ENCODE measurements at places on chromosomes 3 and 15.

DNA sequence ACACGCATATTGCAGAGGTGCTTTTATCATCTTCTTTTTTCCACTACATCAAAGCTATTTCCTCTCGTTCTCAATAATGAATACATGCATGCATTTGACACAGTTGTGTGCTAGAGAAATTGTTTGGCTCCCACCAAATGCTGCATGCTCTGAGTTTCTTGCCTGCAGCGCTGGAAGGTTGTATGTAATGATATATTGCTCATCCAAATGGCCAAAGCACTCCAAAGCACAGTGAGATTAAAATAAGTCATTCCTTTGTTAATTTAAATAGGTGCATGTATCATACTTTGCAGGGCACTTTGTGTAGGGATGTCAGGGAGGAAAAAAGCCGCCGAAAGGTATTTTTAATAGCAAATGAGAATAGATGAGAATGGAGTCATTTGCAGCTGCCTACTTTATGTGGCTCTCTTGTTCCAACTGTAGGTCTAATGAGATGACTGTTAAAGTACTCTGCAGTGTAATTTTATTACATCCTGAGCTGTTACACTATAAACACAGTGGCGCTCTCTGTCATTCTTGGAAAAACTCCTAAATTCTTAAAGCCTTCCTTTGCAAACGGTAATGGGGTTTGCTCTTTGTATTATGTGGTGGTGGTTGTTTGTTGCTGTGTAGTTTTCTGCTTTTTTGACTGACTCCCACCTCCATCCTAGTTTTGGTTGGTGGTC lies 56.9 kb upstream of the SKOR1 start:
- DNase-seq = no peak

GRCh38 chr3:182746959-182747358 lies 46.3 kb upstream of the ATP11B start:
- no peak for DNase-seq

DNA sequence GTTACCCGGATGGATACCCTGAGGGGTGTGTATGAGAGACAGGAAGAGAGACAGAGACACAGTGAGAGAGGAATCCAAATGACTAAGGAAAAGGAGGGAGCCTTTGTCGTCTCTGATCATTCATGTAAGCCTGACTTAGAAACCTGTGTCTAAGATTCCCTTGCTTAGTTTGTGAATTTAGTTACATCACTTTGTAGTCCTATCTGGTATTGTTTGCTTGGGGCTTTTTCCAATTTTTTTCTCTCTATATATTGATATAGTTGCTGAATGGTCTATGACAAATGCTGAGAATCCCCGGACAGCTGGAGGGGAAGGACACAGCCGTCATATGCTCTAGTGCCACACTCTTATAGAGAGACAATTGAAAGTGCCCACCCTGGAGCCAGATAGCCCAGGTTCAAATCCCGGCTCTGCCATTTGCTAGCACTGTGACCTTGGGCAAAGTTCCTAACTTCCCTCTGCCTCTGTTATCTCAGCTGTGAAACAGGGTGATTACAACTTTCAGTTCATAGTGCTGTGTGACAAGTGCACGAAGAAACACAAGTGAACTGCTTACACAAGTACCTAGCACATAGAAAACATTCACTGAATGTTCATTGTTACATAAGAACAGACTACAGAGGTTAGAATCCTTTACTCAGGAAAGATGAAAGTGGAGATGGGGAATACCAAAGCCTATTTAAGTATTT lies 6.0 kb downstream of the SLC24A5 start:
- no peak for DNase-seq

DNA sequence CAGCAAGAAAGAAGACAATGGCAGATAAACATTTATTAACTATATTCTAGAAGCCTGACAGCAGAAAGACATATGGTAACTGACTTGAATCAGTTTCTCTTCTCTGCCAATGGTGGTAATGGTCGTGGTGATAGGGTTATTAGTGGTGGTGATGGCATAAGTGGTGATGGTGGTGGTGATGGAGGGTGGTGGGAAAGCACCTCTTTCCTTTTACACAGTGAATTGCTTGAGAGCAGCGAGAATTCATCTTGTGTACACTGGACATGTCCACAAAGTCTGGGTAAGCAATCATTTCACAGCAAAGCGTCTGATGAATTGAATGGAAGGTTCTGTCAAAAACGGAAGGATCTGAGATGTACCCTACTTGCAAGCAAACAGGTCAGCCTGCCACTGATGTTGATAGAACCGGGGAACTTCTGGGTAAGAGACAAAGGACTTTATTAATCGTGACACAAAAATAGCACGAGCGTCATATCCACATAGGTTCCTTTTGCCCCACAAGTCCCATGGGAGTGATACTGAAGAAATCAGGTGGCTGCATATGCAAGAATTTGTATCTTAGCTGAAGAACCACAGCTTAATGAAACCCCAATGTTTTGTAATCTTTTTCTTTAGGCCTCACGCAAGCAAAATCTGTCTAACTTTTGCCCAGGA lies 23.5 kb upstream of the TBC1D5 start:
- no peak for DNase-seq

DNA sequence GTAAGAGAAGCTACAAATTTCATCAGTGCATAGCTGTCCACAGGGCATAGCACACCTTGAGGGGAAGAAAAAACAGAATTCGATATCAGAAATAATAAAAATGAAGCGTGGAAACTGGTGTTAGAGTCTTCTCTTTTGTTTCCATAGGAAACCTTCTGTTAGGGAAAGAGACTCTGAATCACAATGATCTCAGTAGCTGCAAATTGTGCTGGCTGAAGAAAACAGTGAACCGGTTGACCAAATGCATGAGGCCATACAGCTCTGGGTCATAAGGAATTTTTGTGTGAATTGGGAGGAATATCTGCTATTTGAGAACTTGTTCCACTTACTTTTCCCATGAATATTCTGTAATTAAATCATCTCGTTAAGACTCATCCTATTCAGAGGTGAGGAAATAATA lies 580.2 kb upstream of the NECTIN3 start:
- DNase-seq = no peak

- DNase-seq = no peak
Observed at GRCh38 chr15:92073044-92073785, 219.7 kb downstream of the SLCO3A1 start.

DNA sequence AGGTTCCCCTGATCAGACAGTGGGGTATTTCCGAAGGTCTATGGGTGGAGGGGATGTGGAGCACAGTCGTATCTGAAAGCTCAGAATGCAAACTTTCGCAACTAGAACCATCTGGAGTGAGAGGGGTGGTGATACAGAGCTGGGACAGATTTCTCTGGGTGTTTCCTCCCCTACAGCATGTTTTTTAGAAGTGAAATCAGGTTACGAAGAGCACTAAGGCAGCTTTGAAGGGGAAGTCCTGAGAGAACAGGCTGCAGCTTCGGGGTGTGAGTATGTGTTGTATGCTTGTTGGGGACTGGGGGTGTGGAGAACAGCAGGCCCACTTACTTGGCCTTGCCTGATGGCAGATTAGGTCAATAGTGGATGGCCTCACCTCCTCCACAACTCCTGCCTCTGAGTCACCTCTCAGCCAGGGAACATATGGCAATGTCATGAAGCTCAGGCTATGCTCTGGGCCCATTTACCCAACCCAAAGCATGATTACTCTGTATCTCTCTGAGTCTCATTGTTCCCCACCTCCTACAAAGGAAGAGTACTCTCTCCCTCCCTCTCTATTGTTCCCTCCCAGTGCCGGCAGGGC lies 107.2 kb upstream of the RASGRP1 start:
- no peak for DNase-seq

DNA sequence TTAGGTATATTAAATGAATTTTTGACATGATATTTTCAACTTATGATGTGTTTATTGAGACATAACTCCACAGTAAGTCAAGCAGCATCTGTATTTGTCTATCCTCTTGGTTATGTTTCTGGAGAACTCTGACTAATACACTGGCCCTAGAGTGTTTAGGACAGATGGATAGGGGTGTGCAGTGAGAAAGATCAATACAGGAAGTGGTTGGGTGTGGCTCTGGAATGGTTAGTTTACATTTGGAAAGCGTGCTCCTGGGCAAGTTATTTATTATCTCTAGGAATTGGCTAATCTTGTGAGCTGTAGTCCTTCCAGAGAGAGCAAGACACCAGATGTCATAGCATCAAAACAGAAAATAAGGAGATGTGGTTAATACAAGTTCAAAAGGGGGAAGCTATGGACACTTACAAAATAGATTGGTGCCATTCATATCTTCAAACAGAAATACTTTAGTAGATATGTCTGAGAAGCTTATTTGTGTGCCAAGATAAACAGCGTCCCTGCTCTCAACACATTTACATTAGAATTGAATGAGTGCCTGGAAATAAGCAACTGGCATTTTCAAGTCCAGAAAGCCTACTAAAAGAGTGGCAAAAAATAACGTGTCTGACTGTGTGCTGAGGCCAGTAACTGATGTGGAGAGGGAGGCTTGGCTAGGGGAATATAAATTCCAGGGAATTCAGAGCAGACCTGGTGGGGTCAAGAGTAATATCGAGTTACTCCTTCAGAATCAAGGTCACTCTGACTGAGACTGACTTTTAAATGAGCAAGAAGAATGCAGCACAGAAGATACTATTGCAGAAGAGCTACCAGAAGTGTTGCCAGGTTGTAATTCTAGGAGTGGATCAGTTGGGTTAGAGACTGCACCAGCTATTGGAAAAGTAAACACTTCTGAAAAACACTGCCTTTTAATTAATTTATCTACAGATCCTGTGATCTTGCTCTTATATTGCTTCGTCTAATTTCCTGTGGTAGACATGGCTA lies 33.4 kb upstream of the PLAAT1 start:
- DNase-seq = no peak

DNA sequence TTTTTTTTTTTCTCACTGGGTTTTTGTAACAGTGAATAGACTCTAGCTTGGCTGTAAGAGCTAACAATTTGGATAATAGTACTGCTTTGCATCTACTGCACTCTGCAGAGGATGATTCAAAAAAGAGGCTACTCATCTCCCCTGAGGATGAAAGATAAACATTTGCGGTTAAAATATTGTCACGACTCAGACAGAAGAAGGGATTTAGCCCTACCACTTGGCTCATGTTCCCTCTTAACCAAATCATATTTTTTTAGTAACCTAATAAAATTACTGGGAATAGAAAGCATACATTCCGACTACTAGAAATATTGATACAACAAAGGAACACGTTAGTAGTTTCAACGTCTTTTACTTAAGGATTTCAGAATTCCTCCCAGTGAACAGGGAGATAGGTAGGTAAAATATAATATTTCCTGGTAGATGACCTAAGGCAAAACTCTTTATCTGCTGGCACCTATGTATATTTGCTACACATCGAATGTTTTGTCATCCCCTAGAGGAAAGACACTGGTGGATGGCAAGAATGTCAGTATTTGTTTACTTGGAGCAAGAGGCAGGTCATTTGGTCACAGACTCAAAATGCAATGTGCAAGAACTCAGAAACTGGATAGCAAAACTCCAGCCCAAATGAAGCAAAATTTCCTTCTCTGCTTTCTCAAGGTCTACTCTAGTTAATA lies 110.8 kb downstream of the GREM1 start:
- DNase-seq = no peak

- DNase-seq = no peak
Observed at GRCh38 chr15:73079565-73079964, 27.3 kb downstream of the NEO1 start.

DNA sequence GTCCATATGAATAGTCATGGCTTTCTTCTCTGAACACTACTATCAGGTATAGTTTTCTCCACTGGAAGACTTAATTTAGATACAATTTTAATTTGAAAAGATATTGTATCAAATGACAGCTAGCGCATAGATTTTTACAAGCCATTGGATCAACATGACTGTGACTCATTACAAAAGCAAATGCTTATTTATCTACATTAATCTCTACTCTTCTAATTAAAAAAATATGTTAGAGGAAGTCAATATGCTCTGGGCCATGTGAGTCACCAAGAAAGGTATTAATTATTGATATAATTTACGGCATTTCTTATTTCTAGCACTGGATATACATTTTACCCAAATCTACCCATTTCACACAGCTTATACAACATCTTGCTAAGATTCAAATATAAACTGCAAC lies 800.3 kb upstream of the GBE1 start:
- DNase-seq = no peak

DNA sequence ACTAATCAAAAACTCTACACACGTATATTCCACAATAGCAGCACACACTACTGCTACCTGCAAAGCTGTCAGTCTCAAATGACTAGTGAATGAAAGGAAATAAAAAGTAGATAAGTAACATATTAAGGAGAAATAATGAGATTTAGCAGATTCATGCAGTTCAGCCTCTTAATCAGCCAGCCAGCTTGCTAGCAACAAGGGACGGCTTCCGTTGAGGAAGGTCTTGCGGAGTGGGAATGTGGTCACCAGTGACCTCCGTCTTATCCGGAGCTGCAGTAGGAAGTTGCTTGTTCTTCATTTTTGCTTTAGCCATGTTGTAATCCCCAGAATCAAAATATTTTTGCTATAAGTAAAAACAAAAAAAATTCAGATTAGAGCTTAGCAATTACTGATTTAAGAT lies 17.1 kb downstream of the ARPP19 start:
- no peak for DNase-seq

- DNase-seq = no peak
Observed at GRCh38 chr15:77335298-77335697, 84.6 kb downstream of the PEAK1 start.

- DNase-seq = no peak
Observed at GRCh38 chr3:181358562-181358961, 353.2 kb upstream of the SOX2 start.

DNA sequence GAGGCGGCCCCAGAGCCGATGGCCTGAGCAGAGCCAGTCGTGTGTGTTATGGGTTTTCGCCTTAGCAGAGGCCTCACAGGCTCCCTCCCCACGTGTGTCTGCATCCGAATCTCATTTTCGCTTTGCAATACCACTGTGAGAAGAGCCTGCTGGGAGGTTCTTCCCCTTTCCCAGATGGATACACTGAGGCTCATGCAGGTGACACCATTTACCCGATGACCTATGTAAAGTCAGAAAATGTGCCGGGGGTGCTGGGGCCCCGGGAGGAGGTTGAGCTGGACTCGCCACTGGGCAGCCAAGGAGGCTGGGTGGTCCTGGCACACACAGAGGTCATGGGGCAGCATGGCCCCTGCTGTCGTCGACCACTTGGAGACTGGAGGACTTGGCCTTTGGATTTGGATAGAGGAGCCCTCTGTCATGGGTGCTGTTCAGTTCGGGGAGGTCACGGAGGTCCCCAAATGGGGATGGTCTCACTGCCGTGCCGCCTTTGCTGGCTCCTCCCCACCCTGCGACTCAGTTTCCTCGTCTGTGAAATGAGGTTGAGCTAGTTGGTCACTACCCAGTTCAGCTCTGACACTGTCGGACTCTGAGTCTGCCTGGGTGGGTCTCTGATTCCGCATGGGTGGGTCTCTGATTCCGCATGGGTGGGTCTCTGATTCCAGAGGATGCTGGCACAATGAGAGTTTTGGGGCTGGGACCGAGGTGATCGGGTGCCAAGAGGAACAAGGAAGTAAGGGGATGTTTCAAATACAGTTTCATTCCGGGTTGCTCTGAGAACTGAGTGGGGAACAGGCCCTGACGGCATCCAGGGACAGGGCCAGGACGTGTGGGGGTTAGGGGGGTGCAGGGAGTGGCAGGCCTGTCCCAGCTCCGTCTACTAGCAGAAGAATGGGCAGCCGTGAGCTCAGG lies 23.2 kb upstream of the MUC4 start:
- DNase-seq = no peak

Data from GM19239 (cell line).